ENCODE measurements at places on chromosomes 7 and 10.
A peak's percentile ranks its signal among the peaks of the same experiment; 100 is the strongest.

GRCh38 chr7:6279341-6279740 lies 6.9 kb upstream of the CYTH3 start:
- DNase-seq: no peak

DNA sequence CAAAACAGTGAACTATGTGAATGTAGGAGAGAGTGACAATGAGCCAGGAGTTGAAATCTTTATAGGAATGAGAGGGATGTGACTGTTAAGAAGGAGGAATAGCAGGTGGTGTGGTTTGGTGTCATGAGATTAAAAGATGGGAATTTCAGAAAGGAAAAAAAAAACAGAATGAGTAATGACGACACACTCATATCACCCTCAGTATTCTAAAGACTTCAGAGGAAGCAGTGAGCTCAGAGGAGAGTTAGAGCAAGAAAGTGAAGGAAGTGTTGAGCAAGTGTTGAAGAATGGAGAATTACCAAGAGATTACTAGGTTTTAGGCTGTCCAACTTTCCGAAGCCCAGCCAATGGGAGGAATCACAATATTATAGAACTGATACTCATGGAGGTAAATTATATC lies 220.5 kb upstream of the HGF start:
- DNase-seq: no peak

GRCh38 chr7:45186261-45186813 lies 28.7 kb downstream of the RAMP3 start:
- DNase-seq: no peak

DNA sequence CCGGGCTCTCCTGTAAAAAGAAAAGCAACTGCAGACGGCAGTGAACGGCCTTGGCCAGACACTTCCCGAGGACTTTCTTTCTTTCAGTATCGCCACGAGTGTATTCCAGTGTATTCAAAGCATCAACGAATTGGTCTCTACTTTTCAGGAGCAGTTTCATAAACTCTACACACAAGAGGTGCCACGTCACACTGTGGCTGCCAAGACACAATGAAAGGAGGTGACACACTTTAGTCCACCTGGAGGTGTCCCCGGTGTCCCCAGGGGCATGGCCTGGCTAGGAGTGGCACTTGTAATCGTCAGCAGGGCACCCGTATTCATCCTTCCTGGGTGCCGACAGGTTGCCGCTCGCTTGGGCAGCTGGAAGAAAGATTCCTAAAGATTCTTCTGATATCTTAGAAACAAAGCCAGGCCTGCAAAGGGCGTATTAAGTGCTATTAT lies 5.0 kb downstream of the TNS3 start:
- no peak for DNase-seq

- DNase-seq: no peak
Measured at GRCh38 chr10:97766996-97767924, 4.5 kb downstream of the SFRP5 start.

GRCh38 chr7:101602484-101603241 lies 26.4 kb downstream of the MYL10 start:
- DNase-seq: peak; percentile 69

GRCh38 chr7:137578541-137578940 lies 235.0 kb upstream of the PTN start:
- DNase-seq: no peak

DNA sequence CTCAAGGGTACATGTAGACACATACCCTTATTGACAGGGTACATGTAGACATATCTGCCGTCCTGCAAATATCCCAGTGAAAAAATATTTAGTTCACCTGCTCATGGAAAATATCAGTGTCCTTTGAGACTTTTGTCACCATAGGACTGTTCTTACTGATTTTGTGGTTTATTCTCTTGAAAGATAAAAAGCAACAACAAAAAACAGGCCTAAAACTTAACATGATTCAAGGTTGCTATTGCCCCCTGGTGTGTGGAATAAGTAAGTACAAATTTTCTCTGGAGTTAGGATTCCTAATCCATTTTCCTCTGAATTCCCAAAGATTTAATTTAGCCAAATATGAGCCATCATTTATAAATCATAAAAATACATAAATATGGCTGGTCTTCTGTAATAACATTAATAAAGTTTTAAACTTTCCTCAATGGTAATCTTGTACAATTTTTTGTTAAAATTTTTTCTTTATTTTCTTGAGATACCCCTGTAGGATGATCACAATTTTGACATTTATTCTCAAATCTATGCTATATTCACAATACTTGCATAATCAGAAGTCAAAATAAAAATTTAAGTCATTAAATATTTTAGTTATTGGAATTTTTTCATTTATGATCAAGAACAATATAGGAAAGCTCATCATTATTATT lies 741.4 kb upstream of the POT1 start:
- DNase-seq: no peak

DNA sequence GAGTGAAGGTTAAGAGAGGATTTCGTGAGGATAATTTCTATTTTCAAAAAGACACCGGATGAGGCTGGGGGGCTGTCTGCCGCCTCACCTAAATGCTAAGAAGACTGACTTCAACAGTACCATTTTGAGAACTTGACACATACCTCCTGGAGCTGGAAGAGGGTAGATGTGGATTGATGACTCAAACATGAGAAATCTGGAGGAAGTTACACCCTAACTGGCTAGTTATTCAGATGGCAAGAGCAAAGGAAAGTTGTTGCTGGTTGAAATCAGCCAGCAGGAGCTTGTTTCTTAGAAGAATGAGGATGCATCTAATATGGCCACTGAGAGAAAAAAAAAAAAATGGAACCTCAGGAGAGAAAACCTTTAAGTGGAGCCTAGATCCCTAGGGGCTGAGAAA lies 76.2 kb upstream of the KIAA1217 start:
- DNase-seq: no peak

GRCh38 chr7:100896732-100897608 lies 1.3 kb upstream of the ACHE start:
- DNase-seq: peak; percentile 59

DNA sequence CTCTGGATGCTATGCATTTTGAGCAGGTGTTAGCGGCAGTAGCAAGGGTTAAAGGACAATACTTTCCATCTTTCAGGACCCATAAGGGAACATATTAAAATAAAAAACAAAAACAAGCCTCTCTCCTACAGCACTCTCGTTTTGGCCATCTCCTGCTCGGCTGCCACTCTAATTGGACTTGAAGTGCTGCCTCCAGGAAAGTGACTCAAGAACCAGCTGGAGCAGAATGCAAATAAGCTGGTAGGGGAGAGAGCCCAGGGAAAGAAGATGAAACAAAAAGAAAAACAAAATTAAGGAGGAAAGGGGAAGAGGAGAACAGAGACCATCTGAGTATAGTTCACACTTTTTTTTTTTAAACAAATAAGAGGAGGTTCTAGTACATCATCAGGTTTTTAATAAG lies 65.6 kb downstream of the HBP1 start:
- DNase-seq: no peak

DNA sequence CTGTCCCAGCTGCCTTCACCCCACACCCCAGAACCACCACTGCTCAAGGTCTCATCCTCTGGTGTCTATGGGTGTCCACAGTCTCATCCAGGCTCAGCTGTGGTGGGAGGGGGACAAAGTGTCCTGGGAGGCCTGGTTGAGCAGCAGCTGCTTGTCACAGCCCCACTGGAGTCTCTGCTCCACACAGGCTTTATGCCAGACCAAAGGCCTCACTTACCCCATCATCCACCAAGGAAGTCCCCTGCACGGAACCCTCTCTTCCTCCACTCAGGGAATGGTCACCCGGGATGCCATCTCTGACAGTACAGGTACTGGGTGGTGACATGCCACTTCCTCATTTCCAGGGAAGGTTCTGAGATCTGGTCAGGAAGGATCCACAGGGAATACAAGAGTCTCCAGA lies 925.4 kb upstream of the ZNF722 start:
- no peak for DNase-seq

- no peak for DNase-seq
Measured at GRCh38 chr10:1499359-1499957, 237.9 kb downstream of the ADARB2 start.

GRCh38 chr10:62626817-62627216 lies 177.7 kb upstream of the ADO start:
- no peak for DNase-seq

- no peak for DNase-seq
Measured at GRCh38 chr10:131569851-131570715, 258.6 kb upstream of the TCERG1L start.

DNA sequence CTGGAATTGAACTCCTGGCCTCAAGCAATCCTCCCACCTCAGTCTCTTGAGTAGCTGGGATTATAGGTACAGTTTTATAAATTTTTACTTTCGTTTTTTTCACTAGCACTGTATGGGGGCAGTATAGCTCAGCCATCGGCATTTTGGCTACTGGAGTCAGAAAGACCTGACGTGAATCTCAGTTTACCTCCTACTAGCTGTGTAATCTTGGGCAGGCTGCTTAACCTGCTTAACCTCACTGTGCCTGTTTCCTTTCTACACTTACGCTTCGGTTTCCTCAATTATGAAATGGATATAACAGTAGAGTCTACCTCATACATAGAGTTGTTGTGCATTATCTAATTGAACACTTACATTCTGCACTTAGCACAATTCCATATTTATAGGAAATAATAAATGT lies 16.7 kb downstream of the STN1 start:
- no peak for DNase-seq

DNA sequence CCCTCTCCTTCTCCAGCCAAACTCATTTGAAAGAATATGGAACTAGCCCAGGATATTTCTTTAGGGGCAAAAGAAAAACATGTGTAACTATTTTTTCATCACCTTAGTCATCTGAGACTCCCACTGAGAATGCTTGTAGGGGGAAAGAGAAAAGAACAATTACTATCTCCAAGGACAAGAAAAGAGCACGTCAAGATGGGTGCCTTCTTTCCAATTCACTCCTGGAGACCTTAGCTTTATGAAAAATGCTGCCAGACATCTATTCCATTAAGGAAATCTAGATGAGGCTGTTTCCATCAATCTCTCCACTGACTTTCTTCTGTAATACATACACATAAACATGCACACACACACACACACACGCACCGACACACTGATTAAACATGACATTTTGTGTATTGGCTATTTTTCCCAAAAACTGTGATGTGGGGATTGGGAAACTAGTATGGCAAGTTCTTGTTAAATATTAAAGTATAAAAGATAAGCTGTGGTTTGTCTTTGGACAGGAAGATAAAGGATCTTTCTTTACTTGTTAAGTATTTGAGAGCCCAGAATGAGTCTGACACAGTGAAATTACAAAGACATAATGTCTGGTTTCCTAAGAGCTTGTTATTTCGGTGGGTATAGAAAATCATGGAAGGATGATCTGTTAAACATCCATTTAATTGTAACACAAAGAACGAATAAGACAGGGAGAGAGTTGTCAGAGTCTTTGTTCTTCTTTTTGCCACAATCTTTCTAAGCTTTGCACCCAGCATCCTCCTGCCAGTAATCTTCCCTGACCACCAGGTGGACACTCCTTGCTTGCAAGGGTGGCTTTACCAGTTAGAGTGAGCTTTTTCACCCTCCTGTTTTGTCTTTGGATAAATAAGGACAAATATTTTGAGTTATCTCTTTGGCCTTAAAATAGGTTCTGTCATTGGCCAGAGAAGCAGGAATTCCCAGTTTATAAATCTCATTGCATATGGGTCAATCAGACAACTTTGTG lies 177.3 kb upstream of the TMEM72 start:
- no peak for DNase-seq

GRCh38 chr10:129193148-129193547 lies 273.9 kb upstream of the MGMT start:
- DNase-seq: no peak

GRCh38 chr10:129522041-129522585 lies 55.1 kb downstream of the MGMT start:
- DNase-seq: no peak

- DNase-seq: no peak
Measured at GRCh38 chr7:99014113-99014985, 129.6 kb downstream of the SMURF1 start.

- DNase-seq: no peak
Measured at GRCh38 chr7:151517601-151518104, 2.0 kb downstream of the RHEB start.

DNA sequence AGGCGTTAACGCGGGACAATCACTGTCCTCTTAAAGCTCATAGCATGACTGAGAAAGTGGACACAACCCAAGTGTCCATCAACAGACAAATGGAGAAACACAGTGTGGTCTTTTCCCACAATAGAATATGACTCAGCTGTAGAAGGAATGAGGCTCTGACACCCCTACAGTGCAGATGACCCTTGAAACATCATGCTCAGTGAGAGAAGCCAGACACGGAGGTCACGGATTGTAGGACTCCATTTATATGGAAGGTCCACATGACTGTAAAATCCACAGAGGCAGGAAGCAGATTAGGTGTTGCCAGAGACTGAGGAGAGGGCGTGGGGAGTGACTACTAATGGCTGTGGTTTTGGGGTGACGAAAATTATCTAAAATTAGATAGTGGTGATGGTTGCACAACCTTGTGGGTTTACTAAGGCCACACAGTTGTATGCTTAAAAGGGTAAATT lies 6.1 kb upstream of the NCAPG2 start:
- no peak for DNase-seq

- DNase-seq: no peak
Measured at GRCh38 chr10:92847202-92847864, 987 bp upstream of the EXOC6 start.

DNA sequence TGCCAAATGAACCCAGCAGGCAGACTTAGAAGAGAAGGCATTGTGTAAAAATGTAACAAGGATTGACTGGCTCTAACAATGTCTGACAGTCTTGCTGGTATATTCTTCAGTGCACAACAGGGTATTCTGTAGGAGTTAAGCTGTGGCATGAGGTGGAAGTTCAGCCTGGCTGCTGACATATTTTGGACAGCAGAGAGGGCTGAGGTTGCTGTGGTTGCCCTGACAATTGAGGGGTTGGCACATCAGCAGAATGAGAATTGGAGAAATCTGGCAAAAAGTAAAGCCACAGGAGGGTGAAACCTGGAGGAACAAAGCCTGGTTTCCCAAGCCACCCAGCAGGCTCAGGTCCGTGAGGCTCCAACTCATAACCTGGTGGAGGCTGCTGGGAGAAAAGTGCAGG lies 220.2 kb downstream of the JAZF1 start:
- no peak for DNase-seq

GRCh38 chr7:32379510-32380112 lies 110.6 kb downstream of the LSM5 start:
- no peak for DNase-seq

DNA sequence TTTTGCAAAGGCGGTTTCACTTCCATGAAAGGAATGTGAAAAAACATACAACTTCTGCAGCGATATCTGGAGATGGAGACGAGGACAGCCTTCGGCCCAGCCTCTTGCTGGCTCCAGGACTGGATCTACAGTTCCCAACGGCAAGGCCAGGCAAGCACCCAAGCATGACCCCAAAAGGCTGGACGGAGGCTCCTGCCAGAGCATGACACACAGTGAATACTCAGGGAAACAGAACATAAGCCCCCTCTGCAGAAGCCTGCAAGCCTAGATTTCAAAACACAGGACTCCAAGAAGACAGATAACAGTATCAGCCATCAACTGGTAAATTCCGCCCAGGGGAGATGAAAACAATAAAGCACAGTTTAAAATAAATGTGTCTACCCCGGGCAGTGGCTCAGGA lies 3.3 kb upstream of the LRRC27 start:
- no peak for DNase-seq

GRCh38 chr7:133364959-133365690 lies 112.2 kb downstream of the EXOC4 start:
- DNase-seq: no peak

All from germinal center (tissue), 1 donor.